ENCODE measurements at places on chromosomes 7 and 10.
A peak's percentile ranks its signal among the peaks of the same experiment; 100 is the strongest.

DNA sequence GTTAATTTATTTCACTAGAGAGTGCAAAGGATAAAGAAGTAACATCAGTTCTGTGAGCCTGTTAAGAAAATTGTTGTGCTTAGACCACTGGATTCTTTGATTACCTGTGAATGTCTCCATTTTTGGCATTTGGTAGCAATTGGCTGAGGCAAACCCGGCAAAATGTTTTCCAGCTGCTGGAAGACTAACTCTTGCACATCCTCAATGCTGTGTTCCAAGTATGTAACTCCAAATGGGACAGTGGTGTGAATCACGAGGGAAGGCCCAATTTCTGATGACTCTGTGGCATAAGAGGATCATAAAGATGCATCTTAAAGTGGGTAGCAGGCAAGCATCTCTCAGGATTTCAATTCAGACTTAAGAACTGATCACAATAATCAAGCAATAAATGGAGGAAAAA lies 268.8 kb downstream of the RNLS start:
- no peak for DNase-seq

DNA sequence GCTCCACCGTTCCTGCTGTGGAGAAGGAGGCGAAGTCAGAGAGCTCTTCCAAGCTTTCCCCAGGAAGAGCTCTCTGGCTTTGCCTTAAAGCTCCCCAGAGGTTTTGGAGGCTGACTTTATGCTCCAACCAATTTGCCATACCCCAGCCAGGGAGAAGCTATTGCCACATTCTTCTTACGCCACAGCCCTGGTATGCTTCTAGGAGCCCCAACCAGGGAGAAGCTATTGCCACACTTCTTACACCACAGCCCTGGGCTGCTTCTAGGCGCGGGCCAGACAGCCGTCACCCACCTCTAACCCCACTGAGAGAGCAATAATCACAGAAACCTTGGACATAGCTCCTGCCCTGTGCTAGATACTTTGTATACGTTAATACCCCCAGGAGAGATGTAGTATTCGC lies 951 bp downstream of the ELOVL3 start:
- peak; percentile 74 for DNase-seq

- DNase-seq: no peak
Observed at GRCh38 chr7:34382166-34382893, 275.7 kb upstream of the NPSR1 start.

DNA sequence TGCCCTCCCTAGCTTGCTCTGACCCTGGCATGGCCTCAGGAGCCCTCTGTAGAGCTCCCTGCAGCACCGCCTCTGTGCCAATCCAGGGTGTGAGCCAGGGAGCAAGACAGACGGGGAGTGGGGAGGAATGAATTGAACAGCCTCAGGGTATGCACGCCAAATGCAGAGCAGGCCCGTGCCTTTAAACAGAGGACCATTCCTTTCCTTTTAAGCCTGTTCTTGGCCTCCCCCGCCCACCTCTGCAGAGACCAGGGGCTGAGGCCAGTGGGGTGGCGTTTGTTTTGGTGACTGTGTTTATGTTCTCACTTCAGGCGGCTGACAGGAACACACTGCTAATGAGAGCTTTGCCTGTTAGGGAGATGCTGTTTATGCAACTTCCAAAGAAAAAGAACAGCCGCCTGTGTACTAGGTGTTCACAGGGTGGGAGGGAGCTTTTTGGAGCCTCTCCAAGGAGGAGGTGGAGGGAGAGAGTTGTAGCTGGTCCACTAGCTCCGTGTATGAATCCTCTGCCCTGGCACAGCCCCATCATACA lies 528.1 kb upstream of the DPP6 start:
- DNase-seq: no peak

GRCh38 chr7:122070834-122071233 lies 73.2 kb downstream of the AASS start:
- no peak for DNase-seq

DNA sequence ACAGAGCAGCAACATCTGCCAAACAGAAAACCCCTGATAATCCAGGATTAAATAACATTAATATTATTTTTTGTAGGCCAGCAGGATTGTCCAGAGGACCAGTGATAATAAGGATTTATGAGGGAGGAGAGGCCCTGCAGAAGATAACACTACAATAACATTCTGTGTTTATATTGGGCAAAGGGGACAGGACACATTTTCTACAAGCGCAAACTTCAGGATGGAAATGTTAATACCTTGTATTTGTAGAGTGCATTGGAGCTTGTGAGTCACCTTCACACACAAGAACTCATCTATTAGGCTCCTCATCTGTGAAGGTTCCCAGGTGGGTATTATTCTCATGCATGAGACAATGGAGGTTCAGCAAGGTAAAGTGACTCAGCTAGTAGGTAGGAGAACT lies 51.0 kb downstream of the BAMBI start:
- no peak for DNase-seq
